ENCODE measurements at places on chromosomes 2 and 18. TPM values are rescaled to one million over a fixed set of nuclear protein-coding genes. Genes with fewer than 3 reads are reported as not detected.

GRCh38 chr2:216114382-216114713, 5.2 kb downstream of the XRCC5 start:
- DNase-seq, result no peak

GRCh38 chr2:160352500-160352899, 141.1 kb downstream of the RBMS1 start:
- DNase-seq, result no peak

DNA sequence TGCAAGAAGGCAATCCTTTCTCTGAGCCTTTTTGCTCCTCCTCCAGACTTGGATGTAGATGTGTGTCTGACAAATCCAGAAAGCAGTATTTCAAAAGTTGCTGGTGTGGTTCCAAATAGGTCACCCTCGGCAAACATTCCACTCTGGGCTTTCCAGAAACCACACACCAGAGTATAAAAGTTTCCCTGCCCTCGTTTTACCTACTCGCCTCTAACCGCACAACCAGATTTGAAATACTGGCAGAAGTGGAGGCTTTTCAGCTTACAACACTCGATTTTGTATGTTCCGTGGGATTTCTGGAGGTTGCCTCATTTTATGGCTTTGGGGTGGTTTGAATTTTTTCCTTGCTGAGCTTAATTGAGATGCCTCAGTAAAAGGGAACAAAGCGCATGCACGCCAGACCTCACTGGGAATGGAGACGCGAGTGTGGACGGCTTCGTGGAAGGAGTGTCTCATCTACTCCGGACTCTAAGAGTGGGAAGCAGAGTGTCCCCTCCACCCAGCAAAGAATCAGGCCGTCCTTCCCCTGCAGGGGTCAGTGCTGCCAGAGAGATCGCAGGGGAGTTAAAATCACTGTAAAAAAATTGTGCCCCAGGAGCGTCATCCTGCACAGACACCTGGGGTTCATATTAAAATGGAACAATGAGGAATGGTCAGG, 44.0 kb upstream of the RPL31 start:
- DNase-seq, result peak; percentile 99

DNA sequence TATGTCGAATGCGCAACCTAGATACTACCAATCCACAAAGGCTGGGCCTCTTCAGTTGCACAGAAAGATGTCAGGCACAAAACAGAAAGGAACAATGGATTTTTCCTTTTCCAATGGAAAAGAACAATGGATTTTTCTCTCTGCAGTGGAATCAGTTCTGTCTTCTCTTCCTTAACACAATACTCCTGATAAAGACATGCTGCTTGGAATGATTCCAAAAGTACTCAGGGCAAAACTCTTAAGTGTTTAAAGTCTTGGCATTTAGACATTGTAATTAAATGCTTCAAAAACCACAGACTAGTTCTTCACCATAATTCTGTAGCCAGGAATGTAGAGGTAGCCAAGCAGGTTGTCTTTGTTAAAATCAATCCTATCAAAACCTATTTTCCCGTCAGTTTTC, 46.7 kb upstream of the FLACC1 start:
- no peak for DNase-seq

CYS1 gene
- 2.5 TPM for polyA plus RNA-seq

PLB1 gene
- polyA plus RNA-seq, result 0.38 TPM

DPP10 gene
- not detected for polyA plus RNA-seq
